ENCODE measurements at places on chromosomes 6 and 20. TPM values are rescaled to one million over a fixed set of nuclear protein-coding genes. Genes with fewer than 3 reads are reported as not detected.

Gene CST7
- 0.71 TPM for total RNA-seq

- H3K27me3 ChIP-seq = no peaks in the 10 kb centered on the region
- no peaks in the 10 kb centered on the region for H3K4me1 ChIP-seq
- no peak overlapping the region for H3K4me3 ChIP-seq
- no peaks in the 10 kb centered on the region for H3K36me3 ChIP-seq
- H3K27ac ChIP-seq = no peak overlapping the region
Measured at GRCh38 chr6:81451787-81452186, 300.7 kb downstream of the TENT5A start.

GRCh38 chr6:10465629-10466499 lies 51.0 kb upstream of the TFAP2A start:
- H3K36me3 ChIP-seq = no peaks in the 10 kb centered on the region
- H3K4me1 ChIP-seq = no peaks in the 10 kb centered on the region
- H3K27me3 ChIP-seq = peaks cover 5% of the 10 kb centered on the region
- no peak for DNase-seq

- no peak overlapping the region for H3K4me3 ChIP-seq
- H3K27ac ChIP-seq = no peak overlapping the region
- DNase-seq = no peak
Measured at GRCh38 chr6:33672808-33673207, 38.7 kb downstream of the UQCC2 start.

DNA sequence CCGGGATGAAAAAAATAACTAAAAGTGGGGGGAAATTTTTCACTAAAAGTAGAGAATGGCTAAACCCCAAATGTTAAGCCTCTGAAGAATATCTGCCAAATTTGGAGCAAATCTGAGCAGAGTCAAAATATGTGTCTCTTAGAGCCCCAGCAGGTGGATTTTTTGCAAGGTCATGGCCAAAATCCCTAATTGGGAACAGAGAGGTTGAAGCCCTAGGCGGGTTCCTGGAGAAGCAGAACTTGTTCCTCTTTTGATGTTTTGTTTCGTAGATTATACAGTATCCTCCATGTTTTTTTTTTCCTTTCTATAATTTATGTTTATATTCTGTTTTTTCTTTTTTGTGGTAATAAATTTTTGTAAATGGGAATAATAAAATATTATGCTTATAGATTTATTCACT lies 94.4 kb downstream of the PLCB4 start:
- H3K27me3 ChIP-seq = no peaks in the 10 kb centered on the region
- no peak overlapping the region for H3K4me3 ChIP-seq
- no peaks in the 10 kb centered on the region for H3K36me3 ChIP-seq
- H3K4me1 ChIP-seq = no peaks in the 10 kb centered on the region
